NCI-H345 (cell line): ENCODE measurements at places on chromosomes 12 and 14.

GRCh38 chr12:93460003-93460402 is 7.3 kb upstream of the MRPL42 start:
- DNase-seq, result no peak

DNA sequence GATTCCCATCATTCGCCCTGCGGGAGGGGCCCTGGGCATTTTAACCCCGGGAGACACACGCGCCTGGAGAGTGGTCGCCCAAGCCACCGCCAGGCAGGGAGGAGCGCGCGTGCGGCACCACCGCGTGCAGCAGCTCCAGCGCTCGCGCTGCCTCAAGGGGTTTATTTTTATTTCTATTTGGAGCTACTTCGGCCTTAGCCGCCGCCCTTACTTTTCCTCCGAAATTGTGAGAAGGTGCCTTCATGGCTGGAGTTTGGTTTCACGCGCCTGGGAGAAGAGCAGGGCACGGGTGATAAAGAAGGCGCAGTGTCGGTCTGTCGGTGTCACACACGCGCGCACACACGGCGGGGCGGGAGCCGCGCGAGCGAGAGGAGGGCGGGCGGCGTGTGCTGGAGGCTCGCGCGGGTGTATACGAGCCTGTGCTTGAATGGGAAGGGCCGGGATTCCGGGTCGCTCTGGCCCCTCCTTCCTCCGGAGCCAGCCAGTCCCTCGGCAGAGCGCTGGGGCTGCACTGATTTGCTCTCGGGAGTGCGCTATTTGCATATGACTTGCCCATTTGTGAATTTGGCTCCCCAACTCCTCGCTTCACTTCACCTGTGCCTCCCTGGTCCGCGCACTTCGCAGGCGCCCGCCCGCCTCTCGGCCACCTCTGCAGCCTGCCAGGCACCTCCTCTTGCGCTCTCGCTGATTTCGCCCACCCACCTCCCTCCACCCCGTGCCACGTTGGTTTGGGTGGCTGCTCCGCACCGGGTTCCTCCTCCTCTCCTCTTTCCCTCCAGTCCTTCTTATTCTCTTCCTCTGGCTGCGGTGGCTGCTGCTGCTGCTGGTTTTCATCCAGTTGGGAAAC is 932.3 kb downstream of the DIO2 start:
- no peak for DNase-seq

DNA sequence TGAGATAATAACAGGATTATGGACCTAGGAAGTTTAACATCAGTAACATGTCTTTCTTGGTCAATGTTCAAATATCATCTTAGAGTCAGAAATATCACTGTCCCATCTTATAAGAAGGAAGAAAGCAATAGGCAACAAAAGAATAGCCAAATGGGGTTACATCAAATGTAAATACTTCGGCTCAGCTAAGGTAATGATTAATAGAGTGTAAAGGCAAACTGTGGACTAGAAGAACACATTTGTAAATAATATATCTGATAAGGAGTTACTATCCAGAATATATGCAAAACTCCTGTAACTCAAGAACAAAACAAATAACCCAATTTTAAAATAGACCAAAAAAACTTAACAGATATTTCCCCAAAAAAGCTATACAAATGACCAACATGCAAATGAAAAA is 630.3 kb downstream of the RPS29 start:
- DNase-seq, result no peak

GRCh38 chr14:86404425-86404824 is 874.5 kb downstream of the FLRT2 start:
- no peak for DNase-seq

GRCh38 chr12:40762072-40762471 is 69.8 kb downstream of the CNTN1 start:
- no peak for DNase-seq
